Heart right ventricle (tissue), 16 donors: ENCODE measurements at places on chromosomes 16 and 17. TPM values are rescaled to one million over a fixed set of nuclear protein-coding genes. Genes with fewer than 3 reads are reported as not detected.

The PMM2 gene
- 12.1 TPM for total RNA-seq

The RBBP6 gene
- total RNA-seq = 32.2 TPM

The NXN gene
- total RNA-seq = 21.2 TPM

DNA sequence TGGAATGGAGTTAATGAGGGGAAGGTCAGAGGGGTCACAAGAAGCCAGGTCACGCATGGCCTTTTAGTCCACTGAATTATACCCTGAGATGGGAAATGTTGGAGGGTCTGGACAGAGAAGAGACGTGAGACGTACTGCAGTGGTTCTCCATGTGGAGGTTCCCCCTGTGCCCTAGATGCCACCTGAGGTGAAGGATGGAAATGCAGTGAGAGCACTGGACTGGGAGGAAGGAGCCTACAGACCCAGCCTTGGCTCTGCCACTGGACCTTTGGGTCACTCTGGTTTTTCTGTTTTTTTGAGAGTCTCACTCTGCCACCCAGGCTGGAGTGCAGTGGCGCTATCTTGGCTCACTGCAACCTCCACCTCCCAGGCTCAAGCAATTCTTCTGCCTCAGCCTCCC lies 1.8 kb upstream of the PLSCR3 start:
- H3K27me3 ChIP-seq = no peaks in the 10 kb centered on the region
- DNase-seq = no peak
- no peak overlapping the region for H3K4me3 ChIP-seq
- no peak overlapping the region for H3K27ac ChIP-seq
- peaks cover 22% of the 10 kb centered on the region for H3K4me1 ChIP-seq

DNA sequence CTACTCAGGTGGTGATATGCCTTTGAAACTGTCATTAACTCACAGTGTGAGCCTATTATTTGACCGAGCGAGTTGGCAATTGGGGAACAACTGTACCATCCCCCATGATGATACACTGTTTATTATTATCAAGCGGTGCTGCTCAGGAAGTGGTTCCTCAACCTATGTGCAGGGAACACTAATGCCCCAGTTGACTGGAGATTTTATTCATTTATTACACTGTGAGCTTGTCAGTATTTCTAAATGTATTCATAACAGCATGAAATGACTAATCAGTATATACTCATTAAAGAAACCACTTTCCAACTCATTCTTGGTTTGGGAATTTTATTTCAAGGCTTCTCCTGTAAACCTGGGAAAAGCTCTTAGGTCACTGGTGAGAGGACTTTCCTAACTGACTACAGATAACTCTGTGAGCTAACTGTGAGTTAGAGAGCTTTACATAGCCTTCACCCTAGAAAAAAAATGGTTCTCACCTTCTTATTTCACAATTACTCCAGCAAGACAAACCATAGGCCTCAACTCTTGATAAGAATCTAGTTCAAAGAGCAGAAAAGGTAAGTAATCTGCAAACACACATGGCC lies 42.4 kb downstream of the NXPH3 start:
- H3K4me3 ChIP-seq = no peak overlapping the region
- H3K27ac ChIP-seq = no peak overlapping the region
- no peaks in the 10 kb centered on the region for H3K27me3 ChIP-seq
- H3K4me1 ChIP-seq = peaks cover 4% of the 10 kb centered on the region
- DNase-seq = no peak

- no peak overlapping the region for H3K27ac ChIP-seq
- no peak overlapping the region for H3K4me3 ChIP-seq
- H3K36me3 ChIP-seq = no peaks in the 10 kb centered on the region
- H3K27me3 ChIP-seq = no peaks in the 10 kb centered on the region
- no peak for DNase-seq
Measured at GRCh38 chr17:3546997-3547396, 10.6 kb downstream of the TRPV3 start.

GRCh38 chr17:21212826-21213637 lies 929 bp downstream of the TMEM11 start:
- H3K27me3 ChIP-seq = no peaks in the 10 kb centered on the region
- no peak for DNase-seq
- H3K4me3 ChIP-seq = peak overlapping the region; percentile 95
- peaks cover 70% of the 10 kb centered on the region for H3K4me1 ChIP-seq
- peak overlapping the region; percentile 98 for H3K27ac ChIP-seq
- peaks cover 31% of the 10 kb centered on the region for H3K36me3 ChIP-seq

DNA sequence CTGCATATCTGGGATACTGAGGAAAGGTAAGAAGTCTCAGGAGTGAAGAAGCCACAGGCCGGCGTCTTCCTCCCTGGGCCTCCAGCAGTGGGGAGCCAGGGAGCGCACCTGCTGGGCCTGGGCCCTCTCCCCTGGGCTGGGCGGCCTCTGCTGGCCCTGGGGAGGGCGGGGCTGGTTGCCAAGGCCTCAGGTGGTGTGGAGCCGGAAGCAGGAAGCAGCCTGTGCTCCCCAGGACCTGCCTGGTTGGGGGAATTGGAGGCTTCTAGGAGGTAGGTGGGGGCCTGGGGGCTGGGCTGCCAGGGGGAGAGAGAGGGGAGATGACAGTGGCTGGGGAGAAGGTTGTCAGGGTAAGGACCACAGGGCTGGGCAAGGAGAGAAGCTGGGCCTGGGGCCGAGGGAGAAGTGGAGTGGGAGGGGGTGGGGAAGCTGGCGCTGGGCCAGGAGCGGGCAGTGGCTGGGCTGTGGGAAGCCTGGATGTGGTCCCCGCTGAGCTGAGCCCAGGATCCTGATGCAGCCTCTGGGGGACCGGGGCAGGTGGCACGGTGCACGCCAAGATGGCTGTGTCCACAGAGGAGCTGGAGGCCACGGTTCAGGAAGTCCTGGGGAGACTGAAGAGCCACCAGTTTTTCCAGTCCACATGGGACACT lies at the start of gene SMIM22:
Gene SMIM22, plus strand, starts transcription at position 189 of the 647 bp plus-strand sequence. Its CDS starts 366 bp downstream, at position 555.
- H3K36me3 ChIP-seq = peaks cover 29% of the 10 kb centered on the region
- H3K4me3 ChIP-seq = no peak within 1 kb of the TSS
- no peak for DNase-seq
- no peaks in the 10 kb centered on the region for H3K27me3 ChIP-seq

- no peaks in the 10 kb centered on the region for H3K36me3 ChIP-seq
- H3K27ac ChIP-seq = no peak overlapping the region
- no peak overlapping the region for H3K4me3 ChIP-seq
- H3K4me1 ChIP-seq = no peaks in the 10 kb centered on the region
- DNase-seq = no peak
Measured at GRCh38 chr17:22217135-22217534, 524.8 kb downstream of the KCNJ18 start.

DNA sequence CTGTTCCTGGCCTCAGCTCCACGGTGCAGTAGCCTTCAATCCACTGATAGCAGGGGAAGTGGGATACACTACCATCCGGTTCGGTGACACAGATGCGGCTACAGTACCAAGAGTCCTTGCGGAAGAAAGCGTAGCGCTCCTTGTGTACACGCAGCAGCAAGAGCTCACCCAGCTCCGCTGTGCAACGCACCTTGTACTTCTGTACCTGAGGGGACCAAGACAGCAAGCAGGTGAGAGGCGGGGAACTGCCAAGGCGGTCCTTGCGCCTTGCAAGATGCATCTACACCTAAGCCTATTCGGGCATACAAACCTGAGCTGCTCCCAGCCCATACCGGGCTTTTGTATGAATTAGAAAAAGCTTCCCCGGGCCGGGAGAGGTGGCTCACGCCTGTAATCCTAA lies 1.5 kb downstream of the ALOXE3 start:
- H3K27ac ChIP-seq = no peak overlapping the region
- H3K4me3 ChIP-seq = no peak overlapping the region
- no peaks in the 10 kb centered on the region for H3K36me3 ChIP-seq
- DNase-seq = no peak
- peaks cover 56% of the 10 kb centered on the region for H3K27me3 ChIP-seq
